Upper lobe of left lung (tissue), 6 donors: ENCODE measurements at places on chromosomes 6 and 20. TPM values are rescaled to one million over a fixed set of nuclear protein-coding genes. Genes with fewer than 3 reads are reported as not detected.

- no peaks in the 10 kb centered on the region for H3K4me1 ChIP-seq
- no peaks in the 10 kb centered on the region for H3K27me3 ChIP-seq
- H3K4me3 ChIP-seq: no peak overlapping the region
- no peak for DNase-seq
- no peaks in the 10 kb centered on the region for H3K36me3 ChIP-seq
Observed at GRCh38 chr6:81614292-81614691, 138.2 kb downstream of the TENT5A start.

GRCh38 chr20:62886709-62887058, 25.1 kb upstream of the TCFL5 start:
- H3K4me3 ChIP-seq: no peak overlapping the region
- no peak for DNase-seq
- no peaks in the 10 kb centered on the region for H3K4me1 ChIP-seq
- no peak overlapping the region for H3K27ac ChIP-seq

GRCh38 chr6:116766506-116767176, 1.1 kb upstream of the FAM162B start:
- peaks cover 13% of the 10 kb centered on the region for H3K27me3 ChIP-seq
- H3K4me3 ChIP-seq: no peak overlapping the region
- peaks cover 4% of the 10 kb centered on the region for H3K4me1 ChIP-seq
- no peak overlapping the region for H3K27ac ChIP-seq
- H3K36me3 ChIP-seq: no peaks in the 10 kb centered on the region

DNA sequence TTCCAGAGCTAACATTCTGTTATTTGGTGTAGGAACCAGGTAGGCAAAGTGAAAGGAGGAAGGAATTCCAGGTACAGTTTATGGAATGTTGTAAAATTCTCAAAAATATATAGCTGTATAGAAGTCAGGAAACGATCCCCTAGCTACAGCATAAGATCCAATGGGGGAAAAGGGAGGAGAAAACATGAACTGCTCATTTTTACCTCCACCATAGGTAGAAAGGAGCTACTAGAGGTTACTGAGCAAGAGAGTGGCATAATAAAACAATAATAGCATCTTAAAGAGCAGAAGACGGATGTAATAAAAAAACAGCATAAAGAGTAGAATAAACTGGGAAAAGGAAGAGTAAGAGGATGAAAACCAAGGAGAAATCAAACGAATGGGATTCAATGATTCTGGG, 26.9 kb downstream of the EPB41L2 start:
- H3K27ac ChIP-seq: no peak overlapping the region
- H3K36me3 ChIP-seq: no peaks in the 10 kb centered on the region
- H3K4me1 ChIP-seq: peaks cover 3% of the 10 kb centered on the region

The HDGFL1 gene
- not detected for total RNA-seq

DNA sequence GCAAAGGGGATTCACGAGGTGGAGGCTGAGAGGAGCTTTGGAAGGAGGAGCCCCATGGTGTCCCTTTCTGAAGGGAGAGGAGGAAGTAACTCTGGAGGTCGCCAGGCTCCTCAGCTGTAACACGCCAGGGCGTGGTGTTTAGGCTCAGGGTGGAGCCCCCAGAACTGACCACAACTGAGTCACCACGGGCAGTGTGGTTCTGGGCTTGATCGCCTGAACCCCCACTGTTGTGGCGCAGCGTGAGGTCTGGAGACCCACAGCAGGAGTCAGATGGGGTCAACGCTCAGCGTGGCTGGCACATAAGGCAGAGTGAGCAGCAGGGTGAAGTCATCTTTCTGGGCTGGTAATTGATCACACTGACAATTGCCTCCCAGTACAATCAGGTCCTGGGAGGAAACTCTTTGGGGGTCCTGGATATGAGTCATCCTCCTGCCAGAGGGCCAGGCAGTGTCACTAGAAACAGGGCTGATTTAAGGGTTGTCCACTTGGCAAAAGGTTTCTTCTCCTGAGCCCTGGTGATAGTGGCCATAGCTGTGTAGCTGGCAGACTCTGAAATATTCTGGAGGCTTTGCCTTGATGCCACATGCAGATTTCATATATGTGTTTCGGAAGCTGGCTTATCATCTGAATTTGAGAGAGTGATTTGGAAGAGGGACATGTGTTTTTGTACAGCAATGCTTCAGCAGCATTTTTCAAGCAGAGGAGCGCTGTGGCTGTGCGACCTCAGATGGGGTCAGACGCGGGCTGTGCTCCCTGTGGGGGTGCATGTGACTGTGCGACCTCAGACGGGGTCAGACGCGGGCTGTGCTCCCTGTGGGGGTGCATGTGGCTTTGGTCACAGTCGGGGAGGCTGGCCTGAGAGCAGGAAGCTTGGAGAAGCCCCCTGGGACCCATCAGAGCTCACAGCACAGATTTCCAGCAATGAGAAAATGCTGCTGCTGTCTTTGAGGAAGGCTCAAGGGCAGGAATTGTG, 50.0 kb downstream of the SYNJ2 start:
- H3K27me3 ChIP-seq: no peaks in the 10 kb centered on the region
- H3K4me3 ChIP-seq: no peak overlapping the region
- no peaks in the 10 kb centered on the region for H3K36me3 ChIP-seq
- peaks cover 33% of the 10 kb centered on the region for H3K4me1 ChIP-seq

DNA sequence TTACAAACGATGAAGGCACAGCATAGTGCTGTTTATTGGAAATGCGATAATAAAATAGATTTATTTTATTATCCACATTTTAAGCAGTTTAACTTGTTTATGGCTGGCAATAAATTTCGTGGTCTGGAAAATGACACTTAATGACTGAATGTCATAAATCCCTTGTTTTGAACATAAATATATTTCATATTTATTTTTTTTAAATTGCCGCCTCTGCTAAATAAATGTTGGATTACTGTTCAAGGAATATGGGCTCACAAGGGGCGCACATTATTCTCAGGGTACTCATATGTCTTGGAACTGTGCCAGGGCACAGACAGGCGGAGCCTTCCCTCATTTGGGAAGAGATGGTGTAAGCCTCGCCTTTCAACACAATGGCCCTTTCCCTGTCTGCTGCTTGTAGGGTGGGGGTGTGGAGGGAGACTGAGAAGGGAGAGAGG, 134.3 kb downstream of the PXDC1 start:
- no peaks in the 10 kb centered on the region for H3K4me1 ChIP-seq
- H3K27me3 ChIP-seq: no peaks in the 10 kb centered on the region
- no peaks in the 10 kb centered on the region for H3K36me3 ChIP-seq
- no peak overlapping the region for H3K27ac ChIP-seq

The VIP gene
- total RNA-seq: 1.7 TPM

The FKBP1C gene
- not detected for total RNA-seq

GRCh38 chr6:15768999-15769398, 106.2 kb upstream of the DTNBP1 start:
- no peak overlapping the region for H3K4me3 ChIP-seq
- H3K36me3 ChIP-seq: no peaks in the 10 kb centered on the region
- no peak overlapping the region for H3K27ac ChIP-seq
- DNase-seq: no peak
- H3K27me3 ChIP-seq: no peaks in the 10 kb centered on the region

GRCh38 chr6:99819853-99820252, 174.2 kb downstream of the MCHR2 start:
- H3K27ac ChIP-seq: no peak overlapping the region
- DNase-seq: no peak
- H3K4me1 ChIP-seq: no peaks in the 10 kb centered on the region
- H3K4me3 ChIP-seq: no peak overlapping the region

DNA sequence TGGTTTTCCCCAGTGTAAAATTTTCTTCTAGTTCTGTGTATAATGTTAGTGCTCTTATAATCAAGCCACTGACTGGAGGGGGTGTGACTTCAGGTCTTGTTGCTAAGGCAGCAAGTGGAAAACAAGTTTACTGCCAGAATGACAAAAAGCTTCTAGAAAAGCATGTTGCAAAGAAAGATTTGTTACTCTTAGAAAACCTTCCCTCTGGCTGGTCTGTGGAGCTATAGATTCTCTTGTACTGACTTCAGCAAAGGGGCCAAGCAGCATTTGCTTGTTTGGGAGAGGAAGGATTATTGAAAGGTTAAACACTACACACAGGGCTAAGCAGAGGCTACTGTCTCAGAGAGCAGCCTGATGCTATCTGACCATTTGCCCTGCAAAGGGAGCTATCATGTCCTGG, 288.8 kb downstream of the BTBD9 start:
- H3K4me1 ChIP-seq: peaks cover 3% of the 10 kb centered on the region
- no peak for DNase-seq
- H3K27ac ChIP-seq: no peak overlapping the region
- no peaks in the 10 kb centered on the region for H3K36me3 ChIP-seq
- H3K4me3 ChIP-seq: no peak overlapping the region
- no peaks in the 10 kb centered on the region for H3K27me3 ChIP-seq

DNA sequence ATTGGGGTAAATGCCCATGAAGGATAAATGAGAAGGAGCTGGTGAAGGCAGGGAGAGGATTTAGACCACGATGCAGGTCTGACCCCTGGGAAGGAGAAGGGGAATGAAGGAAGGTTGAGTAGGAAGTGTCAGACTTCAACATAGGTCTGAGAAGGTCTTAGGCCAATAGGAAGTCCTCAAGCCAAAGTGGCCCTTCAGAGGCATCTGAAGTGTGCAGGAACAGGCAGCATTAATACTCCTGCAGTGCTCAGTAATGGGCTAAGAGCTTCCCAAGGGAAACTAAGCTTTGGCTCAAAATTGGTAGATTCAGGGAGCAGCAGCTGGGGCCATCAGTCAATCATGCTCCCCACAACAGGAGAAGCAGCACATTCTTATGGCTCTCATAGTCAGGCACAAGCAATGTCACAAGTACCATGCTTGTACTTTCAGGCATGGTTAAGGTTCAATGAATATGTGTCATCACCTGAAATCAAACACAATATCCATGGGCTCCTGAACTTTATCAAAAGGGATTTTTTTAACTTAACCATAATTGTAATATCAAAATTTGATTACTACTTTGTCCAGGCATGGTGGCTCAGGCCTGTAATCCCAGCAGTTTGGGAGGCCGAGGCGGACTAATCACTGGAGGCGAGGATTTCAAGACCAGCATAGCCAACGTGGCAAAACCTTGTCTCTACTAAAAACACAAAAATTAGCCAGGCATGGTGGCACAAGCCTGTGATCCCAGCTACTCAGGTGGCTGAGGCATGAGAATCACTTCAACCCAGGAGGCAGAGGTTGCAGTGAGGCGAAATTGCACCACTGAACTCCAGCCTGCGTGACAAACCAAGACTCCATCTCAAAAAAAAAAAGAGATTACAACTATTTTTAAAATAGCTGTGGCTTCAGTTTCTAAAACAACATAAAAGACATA, 9.9 kb downstream of the RALGAPA2 start:
- peaks cover 27% of the 10 kb centered on the region for H3K4me1 ChIP-seq
- H3K4me3 ChIP-seq: no peak overlapping the region
- no peaks in the 10 kb centered on the region for H3K27me3 ChIP-seq
- peak; percentile 28 for DNase-seq

DNA sequence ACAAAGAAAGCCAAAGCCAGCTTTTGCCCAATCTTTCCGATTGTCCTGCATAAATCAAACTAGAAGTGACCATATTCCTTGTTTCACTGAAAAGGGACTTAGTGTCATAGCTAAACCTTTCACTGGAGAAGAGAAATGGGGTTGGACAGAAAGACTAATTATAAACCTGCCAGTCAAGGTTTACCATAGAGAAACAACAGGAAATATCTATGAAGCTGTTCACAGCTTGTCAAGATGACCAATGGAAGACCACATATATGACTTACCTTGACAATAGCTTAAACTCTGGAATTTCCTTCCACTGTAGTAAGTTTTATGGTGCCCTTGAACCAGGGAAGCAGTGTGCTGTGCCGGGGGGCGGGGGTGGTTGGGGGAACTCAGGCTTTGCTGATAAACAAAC, 107.7 kb upstream of the PHACTR1 start:
- no peaks in the 10 kb centered on the region for H3K27me3 ChIP-seq
- no peaks in the 10 kb centered on the region for H3K4me1 ChIP-seq
- no peak overlapping the region for H3K27ac ChIP-seq
- H3K4me3 ChIP-seq: no peak overlapping the region
- no peak for DNase-seq

The NXT1 gene
- total RNA-seq: 7.3 TPM

DNA sequence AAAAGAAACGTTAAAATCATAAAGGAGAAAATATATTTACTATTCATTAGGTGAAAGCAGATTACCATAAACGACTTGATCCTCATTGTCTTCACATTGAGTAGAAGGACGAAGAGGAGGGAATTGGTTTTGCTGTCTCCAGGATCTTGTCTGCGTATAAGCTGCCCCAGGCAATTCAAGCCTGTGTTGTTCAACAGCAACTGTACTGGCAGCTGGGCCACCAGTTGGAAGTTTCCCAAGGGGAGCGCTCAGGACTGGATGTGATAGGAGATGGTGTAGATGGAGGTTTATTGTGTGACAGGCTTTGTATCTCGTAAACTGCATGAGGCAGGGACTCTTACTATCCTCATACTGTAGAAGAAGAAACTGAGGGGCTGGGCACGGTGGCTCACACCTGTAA, 3.9 kb upstream of the FANCE start:
- no peaks in the 10 kb centered on the region for H3K27me3 ChIP-seq
- H3K27ac ChIP-seq: no peak overlapping the region
- no peaks in the 10 kb centered on the region for H3K36me3 ChIP-seq
